Activated naive CD8-positive, alpha-beta T cell treated with anti-CD3 and anti-CD28 coated beads for 36 hours (primary cell): ENCODE measurements at places on chromosomes 3 and 15. TPM values are rescaled to one million over a fixed set of nuclear protein-coding genes. Genes with fewer than 3 reads are reported as not detected.

DNA sequence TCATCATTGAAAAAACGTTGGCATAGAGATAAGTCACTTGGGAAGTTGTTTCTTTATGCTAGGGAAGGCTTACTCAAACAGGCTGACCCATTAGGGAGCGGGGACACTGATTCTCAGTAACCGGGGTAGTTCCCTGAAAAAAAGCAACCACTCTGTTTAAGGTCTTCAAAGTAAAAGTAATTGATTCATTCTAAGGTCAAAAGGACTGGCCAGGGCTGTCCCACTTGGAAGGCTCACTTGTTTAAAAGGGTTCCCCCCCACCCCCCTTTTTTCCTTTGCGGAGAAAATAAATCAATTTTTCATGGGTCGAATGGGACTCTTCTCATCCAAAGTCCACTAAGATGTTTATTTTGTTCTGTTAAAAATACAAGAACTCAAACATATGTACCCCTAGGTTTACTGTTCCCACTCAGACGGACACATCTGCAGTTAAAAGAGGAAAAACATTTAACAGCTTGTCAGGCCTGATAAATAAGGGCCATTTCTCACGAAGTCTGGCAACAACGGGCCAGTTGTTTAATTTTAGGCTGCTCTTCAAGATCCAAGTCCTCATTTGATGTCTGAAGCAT, 53.0 kb downstream of the ARHGEF3 start:
- DNase-seq: no peak

PTPRG gene
- total RNA-seq: 0.06 TPM

DNA sequence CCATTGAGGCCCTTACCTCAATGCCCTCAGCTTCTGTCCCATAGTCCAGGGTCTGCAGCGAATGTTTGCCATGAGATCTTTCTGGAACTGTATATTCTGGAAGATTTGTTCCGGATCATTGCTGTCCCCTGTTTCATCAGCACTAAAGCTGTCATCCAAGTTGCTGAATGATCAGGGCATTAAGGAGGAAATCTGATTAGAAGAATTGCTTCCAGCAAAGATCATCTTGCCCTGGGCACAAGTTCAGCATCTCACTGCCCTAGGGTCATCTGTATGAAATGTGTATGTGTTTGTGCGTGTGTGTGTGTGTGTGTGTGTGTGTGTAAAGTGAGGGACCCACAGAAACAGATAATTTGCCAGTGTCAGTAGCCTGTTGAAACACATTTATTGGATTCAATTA, 1.4 kb downstream of the TMC3 start:
- no peak for DNase-seq

- no peak for DNase-seq
These were observed 216.3 kb downstream of the IGSF11 start for GRCh38 chr3:118818386-118818785.

GRCh38 chr15:64897345-64897985, 14.2 kb upstream of the ANKDD1A start:
- no peak for DNase-seq
